ENCODE measurements at places on chromosomes 6 and 20.

- DNase-seq, result no peak
Measured at GRCh38 chr20:8144282-8145245, 12.5 kb downstream of the PLCB1 start.

DNA sequence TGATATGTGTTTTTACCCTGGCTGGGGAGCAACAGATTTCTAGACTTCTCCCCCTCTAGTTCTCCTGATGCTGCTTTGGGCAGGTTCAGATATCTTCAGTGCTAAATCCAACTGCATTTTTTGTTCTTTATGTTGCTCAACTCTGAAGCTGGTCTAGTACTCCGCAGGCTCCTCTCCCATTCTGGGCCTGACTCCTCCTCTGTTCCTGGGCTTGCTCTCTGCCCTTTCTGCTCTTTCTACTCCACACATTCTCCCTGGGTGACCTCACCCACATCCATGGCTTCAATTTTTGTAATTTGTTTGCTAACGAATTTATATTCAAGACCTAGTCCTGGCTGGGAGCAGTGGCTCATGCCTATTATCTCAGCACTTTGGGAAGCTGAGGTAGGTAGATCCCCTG is 6.4 kb downstream of the FYN start:
- DNase-seq, result no peak

- no peak for DNase-seq
Measured at GRCh38 chr6:129672881-129673631, 36.9 kb downstream of the ARHGAP18 start.

GRCh38 chr6:90993770-90994169 is 406.9 kb upstream of the MAP3K7 start:
- DNase-seq, result no peak

- no peak for DNase-seq
Measured at GRCh38 chr6:8829796-8830195, 394.5 kb upstream of the SLC35B3 start.

- DNase-seq, result no peak
Measured at GRCh38 chr6:22113026-22113766, 183.6 kb downstream of the PRL start.

DNA sequence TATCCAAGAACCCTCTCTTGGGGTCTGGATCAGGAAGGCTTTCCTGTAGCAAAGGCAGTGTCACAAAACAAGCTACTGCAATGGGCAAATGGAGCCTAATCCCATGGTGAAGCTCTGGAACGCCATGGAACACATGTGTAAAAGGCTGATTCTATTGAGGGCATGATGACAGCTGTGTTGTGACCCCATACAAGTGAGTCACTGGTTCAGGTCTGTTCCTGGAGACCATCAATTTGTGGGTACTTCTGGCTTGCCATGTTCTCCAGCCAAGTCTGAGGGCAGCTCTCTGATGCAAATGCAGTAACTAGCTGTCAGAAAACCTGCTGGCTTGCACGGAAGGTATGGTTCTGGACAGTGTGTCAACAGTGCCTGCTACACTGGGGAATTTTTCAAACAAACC is 33.3 kb upstream of the ECHDC1 start:
- no peak for DNase-seq

- DNase-seq, result no peak
Measured at GRCh38 chr6:30163918-30164654, 740 bp downstream of the TRIM15 start.

All from mesothelial cell of epicardium (in vitro differentiated cells).